ENCODE measurements at places on chromosomes 7 and 10.

- DNase-seq = no peak
These were observed 436.1 kb downstream of the TYW1 start for GRCh38 chr7:67432536-67433234.

DNA sequence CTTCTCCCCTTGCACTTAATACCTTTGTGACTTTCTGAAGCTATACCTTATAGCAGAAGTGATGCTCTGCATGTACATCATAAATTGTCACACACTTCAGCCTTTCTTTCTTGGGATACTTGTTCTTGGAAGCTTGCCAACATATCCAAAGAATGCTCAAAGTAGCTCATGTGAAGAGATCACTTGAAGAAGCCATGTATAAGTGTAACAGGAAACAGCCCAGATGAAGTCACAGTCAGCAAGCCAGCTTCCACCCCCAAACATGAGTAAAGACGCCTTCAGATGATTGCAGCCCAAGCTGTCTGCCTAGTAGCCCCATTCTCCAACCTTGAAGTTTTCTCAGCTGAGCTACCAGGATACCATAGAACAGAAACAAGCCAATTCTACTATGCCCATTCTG is 50.9 kb downstream of the DGKB start:
- DNase-seq = no peak

DNA sequence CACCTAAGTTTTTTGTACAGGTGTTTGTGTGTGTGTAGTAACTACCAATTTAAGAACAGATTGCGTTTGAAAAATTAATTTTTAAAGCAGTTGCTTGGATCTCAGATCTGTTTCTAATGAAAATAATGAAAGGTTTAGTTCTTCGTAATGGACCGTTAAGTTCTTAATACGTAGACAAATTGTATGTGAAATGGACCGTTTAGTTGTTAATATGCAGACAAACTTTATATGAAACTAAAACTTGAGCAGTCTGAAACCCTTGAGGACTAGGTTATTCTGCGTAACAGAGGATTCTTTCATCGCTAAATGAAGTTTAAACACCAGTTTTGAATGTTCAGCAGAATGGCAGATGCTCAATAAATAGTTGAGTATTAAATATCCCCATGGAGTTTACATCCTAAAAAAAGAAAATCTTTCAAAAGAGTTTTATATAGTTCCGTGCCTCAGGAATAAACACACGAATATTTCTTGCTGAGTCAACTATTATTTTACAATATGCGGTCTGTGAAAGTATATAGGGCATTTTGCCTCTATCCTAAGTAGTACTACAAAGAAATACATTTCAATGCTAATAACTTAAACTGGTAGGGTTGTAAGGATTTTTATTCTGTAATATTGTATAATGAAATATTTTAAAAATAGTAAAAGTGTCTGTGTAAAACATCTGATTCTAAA is 1.2 kb downstream of the DBF4 start:
- no peak for DNase-seq

- DNase-seq = no peak
These were observed 39.3 kb upstream of the MKI67 start for GRCh38 chr10:128165536-128165935.

GRCh38 chr7:81383846-81384245 is 386.0 kb downstream of the HGF start:
- DNase-seq = no peak

DNA sequence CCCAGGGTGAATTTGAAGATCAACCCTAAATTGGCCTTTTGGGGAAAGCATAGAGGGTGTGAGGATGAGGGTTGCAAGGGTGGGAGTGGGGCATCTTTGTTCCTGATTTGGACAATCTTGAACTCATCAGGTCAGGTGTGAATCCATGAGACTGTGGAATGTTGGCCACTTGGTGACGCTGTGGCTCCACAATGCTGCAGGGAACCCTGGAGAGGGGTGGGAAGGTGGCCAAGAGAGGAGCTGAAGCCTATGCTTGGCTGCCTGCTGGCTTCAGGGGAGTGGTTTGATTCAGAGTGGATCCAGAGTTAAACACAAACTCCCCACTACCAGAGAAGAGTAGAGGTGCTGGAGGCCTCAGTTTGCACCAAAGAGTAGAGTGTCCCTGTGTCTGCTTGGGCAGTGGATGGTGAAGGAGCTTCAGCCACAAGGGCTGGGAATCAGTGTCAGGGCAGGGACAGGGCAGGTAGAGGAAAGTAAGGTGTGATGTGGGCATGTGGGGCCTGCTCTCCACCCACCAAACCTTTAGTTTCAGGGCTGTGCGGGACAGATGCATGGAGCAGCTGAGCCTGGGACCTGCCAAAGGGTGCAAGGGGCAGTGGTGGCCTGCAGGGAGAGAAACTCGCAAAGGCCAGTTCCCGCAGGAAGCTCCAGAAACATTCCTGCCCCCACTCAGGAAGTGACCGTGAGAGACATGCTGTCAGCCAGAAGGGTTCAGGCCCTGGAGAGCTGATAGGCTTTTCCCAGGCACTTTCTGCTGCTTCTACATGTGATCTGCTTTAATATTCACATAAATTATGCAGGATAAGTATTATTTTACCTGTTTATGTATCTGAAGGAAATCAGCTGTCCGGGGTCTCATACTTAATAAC is 81.0 kb upstream of the PRSS58 start:
- no peak for DNase-seq

DNA sequence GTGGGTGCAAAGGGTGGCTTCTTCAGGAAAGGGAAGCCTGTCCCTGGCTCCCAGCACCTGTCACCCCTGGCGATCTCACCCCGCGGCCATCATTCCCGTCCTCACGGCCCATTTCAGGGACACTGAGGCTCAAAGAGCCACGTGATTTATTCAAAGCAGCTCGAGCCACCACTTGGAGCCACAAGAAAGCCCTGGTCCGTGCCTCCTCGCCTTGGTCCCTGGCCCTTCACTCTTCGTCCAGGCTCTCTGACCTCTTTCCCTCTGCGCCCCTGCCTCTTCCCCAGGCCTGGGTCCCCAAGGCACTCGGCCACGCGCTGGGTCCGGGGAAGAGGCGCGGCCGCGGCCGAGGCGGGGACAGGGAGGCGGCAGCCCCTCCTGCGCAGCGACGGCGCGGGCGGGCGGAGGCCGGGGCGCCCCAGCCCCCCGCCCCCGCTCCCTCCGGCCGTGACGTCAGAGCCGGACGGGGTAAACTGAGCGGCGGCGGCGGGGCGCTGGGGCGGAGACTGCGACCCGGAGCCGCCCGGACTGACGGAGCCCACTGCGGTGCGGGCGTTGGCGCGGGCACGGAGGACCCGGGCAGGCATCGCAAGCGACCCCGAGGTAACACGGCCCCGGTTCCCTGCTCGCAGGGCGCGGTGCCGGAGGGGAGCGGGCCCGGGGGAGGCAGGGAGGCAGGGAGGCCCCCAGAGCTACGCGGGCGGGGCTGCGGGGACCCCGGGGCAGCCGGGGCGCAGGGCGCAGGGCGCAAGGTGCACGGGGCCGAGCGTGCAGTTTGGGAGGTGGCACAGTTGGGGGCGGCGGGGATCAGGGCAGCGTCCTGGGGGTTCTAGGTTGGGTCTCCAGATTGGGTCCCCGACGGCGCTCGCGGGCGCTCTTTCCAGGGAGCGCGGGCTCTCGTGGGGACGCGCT is at the start of gene SLC18A2:
Gene SLC18A2, plus strand, starts transcription at position 494 of the 909 bp plus-strand sequence. CDS start 580 bp downstream, outside the sequence.
- no peak for DNase-seq

- no peak for DNase-seq
These were observed 24.3 kb upstream of the PDE1C start for GRCh38 chr7:32094516-32094915.

GRCh38 chr7:138127996-138128395 is 51.7 kb downstream of the AKR1D1 start:
- no peak for DNase-seq

DNA sequence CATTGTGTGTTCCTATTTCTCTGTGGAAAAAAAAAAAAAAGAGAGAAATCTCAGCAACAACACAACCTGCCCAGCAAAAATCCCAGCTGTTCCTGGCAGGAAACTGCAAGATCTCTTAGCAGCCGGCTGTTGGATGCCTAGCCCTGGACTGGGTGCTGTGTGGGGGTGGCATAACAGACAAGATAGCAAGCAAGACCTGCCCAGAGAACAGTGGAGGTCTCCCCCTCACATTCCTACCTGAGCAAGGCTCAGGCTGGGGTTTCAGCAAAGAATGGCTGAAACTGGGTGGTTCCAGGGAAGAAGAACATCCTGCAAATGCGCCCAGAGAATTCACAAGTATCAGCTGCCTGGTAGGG is 248.8 kb upstream of the ZMIZ1 start:
- DNase-seq = no peak

DNA sequence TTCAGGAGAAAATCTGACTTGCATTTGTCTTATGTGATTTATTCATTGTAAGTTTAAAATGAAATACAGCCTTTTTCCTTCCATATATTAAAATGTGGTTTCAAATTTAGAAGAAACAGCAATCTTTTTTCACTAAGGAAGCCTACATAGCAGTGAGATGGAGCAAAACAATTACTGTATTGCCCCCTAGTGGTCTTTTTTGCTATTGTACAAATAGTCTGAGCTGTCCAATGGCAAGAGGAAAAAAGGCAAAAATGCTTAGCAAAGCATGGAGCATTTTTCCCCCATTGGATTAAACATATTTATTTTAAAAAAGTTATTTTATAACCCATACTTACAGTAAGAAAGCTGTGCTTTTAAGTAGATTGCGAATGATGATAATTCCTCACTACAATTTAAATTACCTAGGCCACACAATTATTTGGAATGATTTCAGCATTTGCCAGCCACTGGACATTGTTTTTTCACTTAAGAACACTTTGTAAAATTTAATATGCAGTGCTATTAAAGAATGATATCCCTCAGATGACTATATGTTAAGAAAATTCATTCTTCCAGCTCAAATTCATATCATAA is 119.5 kb downstream of the CPED1 start:
- DNase-seq = peak; percentile 24

- no peak for DNase-seq
These were observed 60.8 kb downstream of the CHN2 start for GRCh38 chr7:29255199-29255878.

DNA sequence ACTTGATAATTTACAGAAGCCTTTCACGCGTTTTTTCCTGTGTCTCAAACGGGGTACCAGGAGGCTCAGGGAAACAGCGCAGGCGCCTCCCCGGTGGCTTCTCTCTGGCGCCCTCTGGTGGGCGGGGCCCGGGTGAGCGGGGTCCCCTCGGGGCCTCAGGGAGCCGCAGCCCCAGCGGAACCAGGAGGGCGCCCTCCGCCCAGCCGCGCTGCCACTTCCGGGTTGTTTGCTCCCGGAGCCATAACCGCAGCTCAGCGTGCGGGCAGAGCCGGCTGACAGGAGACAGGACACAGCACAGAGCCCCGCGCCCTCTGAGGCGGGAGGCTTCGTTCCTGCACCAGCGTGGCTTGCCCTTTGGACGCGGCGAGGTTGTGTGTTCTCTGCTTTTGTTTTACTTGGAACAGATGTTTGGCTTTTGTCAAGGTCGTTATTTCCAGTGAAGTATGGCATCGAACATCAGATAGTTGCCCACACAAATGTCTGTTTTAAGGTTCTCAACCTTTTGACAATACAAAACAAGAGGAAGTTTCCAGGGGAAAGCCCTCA is 6.9 kb upstream of the CYP2E1 start:
- peak; percentile 91 for DNase-seq

DNA sequence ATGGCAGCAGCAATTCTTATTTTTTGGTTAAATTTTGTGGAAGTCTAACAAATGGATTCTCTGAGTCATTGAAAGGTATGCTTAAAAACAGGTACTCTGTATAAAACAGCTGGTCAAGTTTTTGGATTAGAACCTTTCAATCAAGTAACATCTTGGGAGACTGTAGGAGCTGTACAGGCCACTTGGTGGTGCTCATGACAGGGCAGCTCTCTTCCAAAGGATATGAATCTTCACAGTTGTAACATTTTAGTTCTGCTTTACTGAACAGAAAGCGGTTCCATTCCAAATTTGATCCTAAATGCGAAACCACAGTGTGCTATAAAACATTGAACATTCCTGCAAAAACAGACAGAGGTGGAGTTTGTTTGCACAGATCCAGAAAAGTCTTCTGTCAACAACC is 44.5 kb upstream of the AGR3 start:
- DNase-seq = no peak

DNA sequence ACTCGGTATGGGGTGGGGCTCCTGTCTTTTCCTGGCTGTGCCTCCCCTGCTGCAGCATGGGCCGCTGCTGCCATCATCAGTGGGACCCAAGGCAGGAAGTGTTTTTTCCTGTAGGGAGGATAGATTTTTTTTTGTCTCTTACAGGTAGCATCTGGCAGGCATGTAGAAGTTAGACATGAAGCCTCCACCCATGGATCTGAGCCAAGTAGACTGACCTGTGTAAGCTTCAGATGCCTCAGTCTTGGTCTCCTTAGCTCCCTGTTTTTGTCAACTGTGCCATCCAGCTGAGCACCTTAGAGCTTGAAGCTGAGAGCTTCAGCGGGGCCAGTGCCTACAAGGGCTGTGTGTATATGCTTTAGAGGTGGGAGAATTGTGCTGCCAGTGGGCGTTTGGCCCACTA is 93.5 kb downstream of the AUTS2 start:
- no peak for DNase-seq

- no peak for DNase-seq
These were observed 851.0 kb upstream of the PHF14 start for GRCh38 chr7:10122551-10123100.

GRCh38 chr7:18798088-18798906 is 302.7 kb downstream of the HDAC9 start:
- DNase-seq = no peak

- DNase-seq = no peak
These were observed 278.3 kb downstream of the HGF start for GRCh38 chr7:81491573-81491972.

GRCh38 chr7:142450695-142451094 is 192.8 kb upstream of the PRSS58 start:
- DNase-seq = no peak

- peak; percentile 68 for DNase-seq
These were observed 15.8 kb upstream of the CAMK1D start for GRCh38 chr10:12333380-12334185.

- DNase-seq = no peak
These were observed 56.5 kb downstream of the LMBR1 start for GRCh38 chr7:156836443-156836842.

Data from GM13976 (cell line).